Fibroblast of skin of left biceps (primary cell): ENCODE measurements at places on chromosomes 7 and 10.

DNA sequence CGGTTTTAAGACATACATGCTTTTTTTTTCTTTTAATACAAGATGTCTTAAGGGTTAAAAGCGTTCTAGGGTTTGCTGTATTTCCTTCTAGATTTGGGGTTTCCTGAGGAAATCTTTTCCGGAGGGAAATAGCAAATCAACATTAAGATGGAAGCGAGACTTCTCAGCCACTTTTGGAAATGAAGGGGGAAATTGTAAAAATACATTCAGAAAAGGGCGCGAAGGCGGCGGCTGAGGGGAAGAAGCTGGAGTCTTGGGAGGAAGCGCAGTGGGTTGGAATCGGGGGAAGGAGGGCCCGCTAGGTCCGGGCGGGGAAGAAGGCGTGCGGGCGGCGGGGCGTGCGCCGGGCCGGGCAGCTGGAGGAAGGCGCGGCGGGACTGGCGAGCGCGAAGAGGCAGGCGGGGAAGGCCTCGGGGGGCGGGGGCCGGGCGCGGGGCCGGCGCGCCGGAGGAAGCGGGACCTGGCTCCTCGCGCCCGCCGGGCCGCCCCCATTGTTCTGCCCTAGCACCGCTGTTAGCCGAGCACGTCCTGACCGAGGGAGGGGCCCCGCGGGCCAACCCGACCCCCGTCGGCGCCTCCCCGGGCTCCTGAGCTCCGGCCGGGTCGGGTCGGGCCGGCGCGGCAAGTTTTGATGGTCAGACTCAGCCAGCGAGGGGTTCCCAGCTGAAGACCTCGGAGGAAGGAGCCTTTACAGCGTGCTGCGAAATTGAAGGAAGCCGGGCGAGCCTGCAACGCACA, 1.5 kb upstream of the SKIDA1 start:
- no peak for DNase-seq

GRCh38 chr10:13732465-13732881, 145.7 kb downstream of the PRPF18 start:
- DNase-seq, result no peak

GRCh38 chr10:124672181-124672638, 72.0 kb downstream of the FAM53B start:
- no peak for DNase-seq

DNA sequence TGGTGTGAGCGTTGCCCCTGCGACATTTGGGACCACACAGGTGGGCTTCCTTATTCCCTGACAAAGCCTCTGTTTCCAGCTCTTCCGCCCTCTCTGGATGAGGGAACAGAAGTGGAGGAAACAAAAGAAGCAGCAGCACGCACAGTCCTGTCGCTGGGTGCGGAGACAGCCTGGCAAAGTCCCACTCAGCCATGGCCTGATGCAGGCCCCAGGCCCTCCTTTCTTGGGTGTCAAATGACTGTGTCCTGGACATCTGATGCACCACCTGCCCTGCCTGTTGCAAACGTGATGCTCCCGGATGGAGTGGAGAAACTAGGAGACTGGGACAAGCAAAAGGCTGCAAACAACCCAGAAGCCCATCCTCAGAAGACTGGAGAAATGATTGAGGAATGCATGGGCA, 20.7 kb downstream of the ZMIZ2 start:
- no peak for DNase-seq

GRCh38 chr7:84624527-84624926, 429.9 kb upstream of the SEMA3A start:
- DNase-seq, result peak; percentile 40

- DNase-seq, result no peak
Measured at GRCh38 chr10:118562851-118563250, 32.6 kb downstream of the PRLHR start.
